ENCODE measurements at places on chromosomes 13 and 19.

DNA sequence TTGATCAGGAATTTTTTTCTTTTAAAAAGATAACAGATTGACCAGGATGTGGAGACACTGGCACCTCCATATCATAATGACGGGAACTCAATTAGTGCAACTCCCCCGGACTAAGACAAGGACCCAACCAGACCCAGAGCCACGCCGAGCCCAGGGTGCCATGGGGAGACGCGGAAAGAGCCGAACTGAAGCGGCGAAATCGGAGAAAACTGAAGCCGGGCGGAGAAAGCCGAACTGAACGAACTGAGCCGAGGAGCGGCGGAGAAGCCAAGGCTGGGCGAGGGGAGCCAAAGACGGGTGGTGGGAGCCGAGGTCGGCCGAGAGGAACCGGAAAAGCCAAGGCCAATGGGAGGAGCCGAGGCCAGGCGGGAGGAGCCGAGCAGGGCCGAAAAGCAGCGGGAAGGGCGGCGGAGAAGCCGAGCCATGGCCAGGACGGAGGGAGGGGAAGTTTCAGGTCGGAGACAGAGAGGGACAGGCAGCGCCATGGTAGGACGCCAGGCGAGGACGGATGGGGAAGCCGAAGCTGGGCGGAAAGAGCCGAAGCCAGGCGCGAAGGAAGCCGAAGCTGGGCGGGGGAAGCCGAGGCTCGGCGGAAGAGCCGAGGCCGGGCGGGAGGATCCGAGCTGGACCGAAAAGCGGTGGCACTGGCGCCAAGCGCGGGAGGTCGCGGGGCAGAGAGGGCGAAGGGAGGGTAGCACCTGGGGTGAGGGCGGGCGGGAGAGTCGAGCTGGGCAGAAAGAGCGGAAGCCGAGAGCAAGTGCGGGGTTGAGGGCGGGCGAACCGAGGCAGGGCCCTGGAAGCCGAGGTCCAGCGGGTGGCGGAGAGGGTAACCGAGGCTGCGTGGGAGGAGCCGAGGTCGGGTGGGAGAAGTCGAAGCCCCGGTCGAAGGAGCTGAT lies 29.4 kb downstream of the ZNF557 start:
- DNase-seq, result peak; percentile 92

DNA sequence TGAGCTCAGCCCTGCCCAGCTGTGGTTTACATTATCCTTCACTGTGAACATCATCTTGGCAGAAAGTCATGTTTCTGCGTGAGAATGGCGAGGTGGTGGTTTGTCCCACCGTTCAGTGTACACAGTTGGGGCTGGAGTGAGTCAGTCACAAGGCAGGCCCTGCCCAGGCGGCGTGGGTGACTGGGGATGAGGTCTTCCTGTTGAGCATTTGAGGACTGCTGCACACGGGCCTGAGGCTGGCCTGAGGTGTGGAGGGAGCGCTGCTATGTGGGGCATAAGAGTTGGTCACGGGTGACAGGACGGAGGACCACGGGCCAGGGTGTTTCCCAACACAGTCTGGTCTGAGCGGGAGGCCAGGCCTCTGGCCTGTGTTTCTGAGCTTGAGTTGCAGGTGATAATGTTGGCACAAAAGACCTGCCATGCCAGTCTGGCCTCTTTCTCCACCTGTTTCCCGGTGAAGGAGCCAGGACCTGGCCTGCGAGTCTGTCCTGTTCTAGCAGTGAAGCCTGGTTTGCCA lies 13.4 kb upstream of the C19orf33 start:
- no peak for DNase-seq

DNA sequence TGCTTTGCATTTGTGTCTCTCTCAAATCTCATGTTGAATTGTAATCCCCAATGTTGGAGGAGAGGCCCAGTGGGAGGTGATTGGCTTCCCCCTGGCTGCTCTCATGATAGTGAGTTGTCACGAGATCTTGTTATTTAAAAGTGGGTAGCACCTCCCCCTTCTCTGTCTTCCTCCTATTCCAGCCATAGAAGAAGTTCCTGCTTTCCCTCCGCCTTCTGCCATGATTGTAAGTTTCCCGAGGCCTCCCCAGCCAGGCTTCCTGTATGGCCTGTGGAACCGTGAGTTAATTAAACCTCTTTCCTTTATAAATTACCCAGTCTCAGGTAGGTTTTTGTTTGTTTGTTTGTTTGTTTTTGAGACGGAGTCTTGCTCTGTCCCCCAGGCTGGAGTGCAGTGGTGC lies 3.8 kb downstream of the LILRA4 start:
- DNase-seq, result no peak

DNA sequence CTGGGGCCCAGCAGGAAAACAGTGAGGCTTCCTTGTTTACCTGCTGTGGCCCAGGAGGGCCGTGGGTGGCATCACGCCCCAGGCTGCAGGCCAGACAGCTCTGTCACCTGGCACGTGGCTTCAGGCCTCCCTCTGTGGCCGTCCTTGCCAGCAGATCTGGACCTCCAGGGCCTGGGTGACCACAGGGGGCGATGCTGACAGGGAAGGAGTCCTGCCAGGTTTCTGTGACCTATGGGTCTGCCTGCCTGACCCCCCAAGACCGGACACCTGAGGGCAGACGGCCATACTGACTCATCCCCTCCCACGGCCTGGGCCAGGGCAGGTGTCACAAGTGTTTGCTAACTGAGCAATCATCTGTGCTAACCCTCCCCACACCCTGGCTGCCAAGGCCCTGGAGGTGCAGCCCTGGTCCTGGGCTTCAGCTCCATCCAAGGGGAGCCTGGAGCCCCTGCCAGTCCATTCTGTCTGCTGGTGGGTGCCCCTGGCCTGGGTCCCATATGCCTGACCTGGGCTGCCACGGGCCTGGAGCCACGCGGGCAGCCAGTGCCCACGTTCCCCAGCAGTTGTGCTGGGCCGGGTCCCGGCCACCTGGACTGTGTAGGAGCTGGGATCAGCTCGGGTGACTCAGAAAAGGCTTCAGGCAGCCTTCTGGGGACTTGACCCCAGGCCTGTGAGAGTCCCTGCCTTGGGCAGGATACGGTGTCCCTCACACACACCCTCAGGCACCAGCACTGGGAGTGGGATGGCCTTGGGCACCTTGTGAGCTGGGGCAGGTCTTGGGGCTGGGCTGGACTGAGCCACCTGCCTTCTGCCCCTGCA lies 3.7 kb downstream of the CDC34 start:
- DNase-seq, result no peak

DNA sequence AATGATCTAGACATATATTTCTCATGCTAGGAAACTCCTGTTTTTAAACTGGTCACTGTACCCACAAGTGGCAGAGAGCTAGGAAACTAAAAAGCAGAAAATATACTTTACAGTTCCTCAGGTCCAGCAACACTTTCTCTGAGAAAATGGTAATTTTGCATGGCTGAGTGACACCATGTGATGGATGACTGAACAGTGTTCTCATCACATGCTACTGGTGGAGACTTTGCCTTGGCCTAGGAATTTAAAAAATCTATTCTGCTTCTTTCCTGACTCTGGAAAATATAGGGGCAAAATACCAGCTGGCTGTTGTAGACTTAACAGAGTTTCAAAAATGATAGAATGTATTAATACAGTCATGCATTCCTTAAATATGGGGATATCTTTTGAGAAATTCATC lies 50.0 kb downstream of the LATS2 start:
- DNase-seq, result no peak

- no peak for DNase-seq
Observed at GRCh38 chr13:21901336-21901735, 230.5 kb downstream of the FGF9 start.

DNA sequence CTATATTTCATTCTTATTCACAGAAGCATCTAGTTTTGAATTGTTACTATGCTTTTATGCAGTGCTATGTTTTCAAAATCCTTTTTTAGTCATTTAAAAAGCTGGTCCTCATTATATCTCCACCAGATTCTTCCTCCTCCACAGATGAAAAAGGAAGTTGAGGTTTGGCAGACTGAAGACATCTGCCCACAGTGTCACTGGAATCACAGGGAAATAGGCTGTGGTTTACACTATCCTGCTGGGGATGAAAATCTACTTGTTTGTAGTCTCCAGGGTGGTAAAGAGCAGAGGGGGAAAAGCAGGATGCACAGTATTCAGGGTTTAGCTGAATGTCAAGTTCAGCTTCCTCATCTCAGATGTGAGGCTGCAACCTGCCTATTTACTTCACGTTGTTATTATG lies 351.2 kb downstream of the DNAJC15 start:
- no peak for DNase-seq

GRCh38 chr13:95100525-95101433 lies 200.5 kb downstream of the ABCC4 start:
- DNase-seq, result no peak

- no peak for DNase-seq
Observed at GRCh38 chr13:35940734-35941133, 190.4 kb downstream of the DCLK1 start.

DNA sequence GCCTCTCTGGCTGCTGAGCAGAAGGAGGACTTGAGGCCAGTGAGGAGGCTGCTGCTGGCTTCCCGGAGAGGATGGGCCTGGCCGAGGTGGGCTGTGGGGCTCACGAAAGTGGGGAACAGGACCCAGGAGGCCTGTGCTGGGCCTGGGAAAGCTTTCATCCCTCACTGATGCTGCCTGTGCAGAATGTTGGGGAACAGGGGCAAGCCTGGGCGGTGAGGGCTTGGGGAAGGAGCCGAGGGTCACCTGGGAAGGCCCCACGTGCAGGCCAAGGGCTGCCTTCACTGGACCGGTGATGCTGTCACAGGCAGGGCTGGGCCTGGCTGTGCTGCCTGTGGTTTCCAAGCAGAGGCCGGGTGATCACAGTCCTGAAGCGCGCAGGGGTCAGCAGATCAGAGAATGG lies 9.4 kb downstream of the AP1M1 start:
- DNase-seq, result no peak

- DNase-seq, result no peak
Observed at GRCh38 chr19:12786141-12786870, 5.0 kb upstream of the JUNB start.

GRCh38 chr13:77749344-77749880 lies 51.9 kb downstream of the SLAIN1 start:
- no peak for DNase-seq

DNA sequence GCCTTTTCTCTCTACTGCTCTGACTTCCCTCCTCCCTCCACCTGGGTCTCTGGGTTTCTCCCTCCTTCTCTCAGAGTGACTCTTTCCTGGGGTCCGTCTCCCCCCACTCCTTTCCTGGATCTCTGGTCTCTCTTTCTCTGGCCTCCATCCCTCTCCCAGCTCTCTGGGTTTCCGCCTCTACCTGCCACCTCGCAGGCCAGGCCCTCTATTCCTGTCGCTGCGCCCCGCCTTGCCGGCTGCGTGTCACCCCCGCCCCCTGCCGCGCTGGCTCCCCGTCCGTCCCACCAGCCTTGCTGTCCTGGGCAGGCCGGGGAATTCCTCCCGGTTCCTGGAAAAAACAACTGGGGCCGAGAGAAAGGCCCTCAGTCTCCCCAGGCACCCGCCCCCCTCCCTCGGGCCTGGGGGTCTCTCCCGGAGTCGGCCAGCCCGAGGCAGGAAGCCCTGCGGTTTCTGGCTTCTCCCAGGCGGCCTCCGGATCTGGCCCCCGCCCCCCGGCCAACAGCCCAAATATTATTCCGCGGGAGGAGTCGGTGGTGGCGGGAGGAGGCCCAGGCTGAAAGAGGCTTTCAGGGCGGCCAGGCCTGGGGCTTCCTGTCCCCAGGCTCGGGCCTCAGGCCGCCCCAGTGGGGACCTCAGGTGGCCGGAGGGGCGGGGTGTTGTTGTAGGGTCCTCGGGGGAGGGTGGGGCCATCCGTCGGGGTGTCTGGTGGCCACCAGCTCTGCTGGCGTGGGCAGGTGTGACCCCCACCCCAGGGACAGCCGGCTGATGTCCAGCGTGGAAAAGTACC lies 9.3 kb downstream of the IRF2BP1 start:
- no peak for DNase-seq

GRCh38 chr13:20495087-20496023 lies 30.3 kb downstream of the CRYL1 start:
- peak; percentile 75 for DNase-seq

GRCh38 chr13:30362869-30363268 lies 55.5 kb upstream of the KATNAL1 start:
- DNase-seq, result no peak

DNA sequence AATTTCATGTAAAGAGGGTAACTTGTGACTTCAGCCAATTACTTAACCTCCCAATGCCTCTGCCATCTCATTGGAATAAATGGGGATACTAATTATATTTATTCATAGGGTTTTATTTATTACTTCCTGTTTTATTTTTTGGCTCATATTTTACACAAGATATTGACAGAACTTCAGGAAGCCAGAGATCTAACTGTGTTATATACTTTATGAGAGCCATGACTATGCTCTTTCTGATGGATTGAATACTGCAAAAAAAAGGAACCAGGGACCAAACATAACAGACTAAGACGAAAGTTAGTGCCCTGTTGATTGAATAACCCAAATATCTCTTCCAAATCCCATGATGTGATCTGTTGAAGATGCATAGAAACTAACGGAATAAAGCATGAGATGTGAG lies 243.3 kb upstream of the STARD13 start:
- DNase-seq, result no peak

- no peak for DNase-seq
Observed at GRCh38 chr13:113947311-113948033, 26.4 kb downstream of the C13orf46 start.

DNA sequence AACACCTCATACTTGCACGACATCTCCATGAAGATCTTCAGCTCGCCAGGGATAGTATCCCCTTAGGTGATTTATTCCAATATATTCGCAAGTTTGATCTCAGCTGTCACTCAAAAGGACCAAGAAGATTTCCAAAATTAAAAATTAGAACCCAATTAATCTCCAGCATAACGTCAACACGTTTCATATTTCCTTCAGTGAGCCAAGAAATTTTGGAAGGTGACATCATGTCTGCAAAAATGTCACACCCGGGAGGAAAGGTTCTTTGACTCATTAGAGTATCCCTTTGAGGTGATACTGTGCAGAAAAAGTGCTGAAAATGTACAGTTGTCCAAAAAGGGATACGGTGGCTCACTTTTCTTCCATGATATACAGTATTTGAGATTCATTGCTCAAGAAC lies 569.6 kb downstream of the EFNB2 start:
- DNase-seq, result no peak

DNA sequence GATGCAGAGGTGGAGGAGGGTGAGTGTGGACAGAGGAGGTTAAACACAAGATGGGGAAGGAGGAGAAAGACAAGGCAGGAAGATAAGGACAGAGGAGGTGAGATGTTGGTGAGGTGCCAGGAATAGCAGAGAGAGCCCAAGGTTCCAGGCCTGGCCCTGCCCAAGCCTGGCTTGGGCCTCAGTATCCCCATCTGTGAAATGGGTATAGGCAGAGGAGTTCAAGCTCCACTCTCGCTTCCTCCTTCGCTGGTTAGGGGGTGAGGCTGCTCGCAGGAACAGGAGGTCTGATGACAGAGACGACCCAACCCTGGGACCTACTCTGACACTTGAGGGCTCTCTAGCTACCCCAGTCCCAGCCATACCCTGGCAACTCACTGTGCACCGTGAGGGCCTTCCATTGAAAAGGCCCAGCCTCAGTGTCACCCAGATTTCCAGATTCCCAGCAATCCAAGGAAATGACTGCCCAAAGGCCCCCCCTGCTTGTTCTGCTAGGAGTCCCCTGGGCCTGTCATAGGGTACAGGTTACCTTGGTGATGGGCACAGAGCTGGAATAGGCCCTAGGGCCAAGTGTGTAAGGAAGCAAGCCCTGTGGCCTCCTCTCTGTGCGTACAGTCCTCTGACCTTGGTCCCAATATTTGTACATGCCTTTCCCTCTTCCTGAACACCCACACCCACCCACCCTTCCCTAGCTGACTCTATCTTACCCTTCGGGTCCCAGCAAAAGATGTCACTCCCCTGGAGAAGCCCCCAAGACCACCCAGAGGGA lies 8.6 kb upstream of the ANGPTL8 start:
- no peak for DNase-seq
